ENCODE measurements at places on chromosomes 2 and 18. TPM values are rescaled to one million over a fixed set of nuclear protein-coding genes. Genes with fewer than 3 reads are reported as not detected.

Gene CAVIN2
- total RNA-seq, result 52.3 TPM

Gene ALPI
- total RNA-seq, result 0.71 TPM

Gene ATP6V1C2
- 1.4 TPM for total RNA-seq

Gene TFCP2L1
- total RNA-seq, result 3.1 TPM

DNA sequence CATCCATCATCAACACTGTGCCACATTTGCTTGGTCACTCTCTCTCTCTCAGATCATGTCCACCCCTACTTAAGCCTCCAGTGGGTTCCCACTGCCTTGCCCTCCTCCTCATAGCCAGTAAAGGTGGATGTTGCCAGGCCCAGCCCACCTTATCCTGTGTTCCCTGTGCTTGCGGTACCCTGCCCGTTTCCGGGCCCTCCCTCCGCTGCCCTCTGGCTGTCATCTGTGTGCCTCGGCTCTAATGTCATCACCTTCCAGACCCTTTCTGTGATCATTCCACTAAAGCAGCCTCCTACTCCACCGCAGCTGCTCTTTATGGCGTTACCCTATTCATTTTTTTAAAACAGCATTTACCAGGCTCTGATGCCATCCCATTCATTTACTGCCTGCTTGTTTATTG is 305.7 kb upstream of the SKOR2 start:
- no peak for DNase-seq

DNA sequence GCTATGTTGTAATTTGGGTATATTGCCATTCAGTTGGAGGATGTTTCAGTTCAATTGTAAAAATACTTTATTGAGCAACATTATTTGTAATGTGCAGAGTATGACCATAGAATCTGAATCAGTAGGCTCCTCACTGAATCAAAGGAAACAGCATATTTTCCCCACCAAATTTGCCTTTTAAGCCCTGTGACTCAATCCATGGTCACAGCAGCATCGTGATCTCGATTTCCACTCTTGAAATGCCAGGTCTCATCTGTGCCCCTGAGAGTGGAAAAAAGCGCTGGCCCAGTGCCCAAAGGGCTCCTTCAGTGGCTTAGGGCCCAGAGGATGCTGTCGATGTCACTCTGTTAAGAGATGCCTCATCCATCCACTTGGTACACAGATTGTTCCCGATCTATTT is 57.5 kb downstream of the FHOD3 start:
- no peak for DNase-seq

- DNase-seq, result no peak
Observed at GRCh38 chr2:10091182-10091888, 11.1 kb upstream of the CYS1 start.

DNA sequence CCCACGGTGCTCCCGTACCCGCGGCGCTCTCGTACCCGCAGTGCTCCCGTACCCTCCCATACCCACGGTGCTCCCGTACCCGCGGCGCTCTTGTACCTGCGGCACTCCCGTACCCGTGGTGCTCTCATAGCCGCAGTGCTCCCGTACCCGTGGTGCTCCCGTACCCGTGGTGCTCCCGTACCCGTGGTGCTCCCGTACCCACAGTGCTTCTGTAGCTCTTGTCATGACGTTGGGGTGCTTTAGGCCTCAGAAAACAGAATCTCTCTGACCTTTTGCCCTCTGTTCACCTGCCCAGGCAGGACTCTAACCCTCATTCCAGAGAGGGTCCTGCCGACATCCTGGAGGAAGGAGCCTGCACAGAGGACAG is 35.3 kb downstream of the SLC66A2 start:
- no peak for DNase-seq

DNA sequence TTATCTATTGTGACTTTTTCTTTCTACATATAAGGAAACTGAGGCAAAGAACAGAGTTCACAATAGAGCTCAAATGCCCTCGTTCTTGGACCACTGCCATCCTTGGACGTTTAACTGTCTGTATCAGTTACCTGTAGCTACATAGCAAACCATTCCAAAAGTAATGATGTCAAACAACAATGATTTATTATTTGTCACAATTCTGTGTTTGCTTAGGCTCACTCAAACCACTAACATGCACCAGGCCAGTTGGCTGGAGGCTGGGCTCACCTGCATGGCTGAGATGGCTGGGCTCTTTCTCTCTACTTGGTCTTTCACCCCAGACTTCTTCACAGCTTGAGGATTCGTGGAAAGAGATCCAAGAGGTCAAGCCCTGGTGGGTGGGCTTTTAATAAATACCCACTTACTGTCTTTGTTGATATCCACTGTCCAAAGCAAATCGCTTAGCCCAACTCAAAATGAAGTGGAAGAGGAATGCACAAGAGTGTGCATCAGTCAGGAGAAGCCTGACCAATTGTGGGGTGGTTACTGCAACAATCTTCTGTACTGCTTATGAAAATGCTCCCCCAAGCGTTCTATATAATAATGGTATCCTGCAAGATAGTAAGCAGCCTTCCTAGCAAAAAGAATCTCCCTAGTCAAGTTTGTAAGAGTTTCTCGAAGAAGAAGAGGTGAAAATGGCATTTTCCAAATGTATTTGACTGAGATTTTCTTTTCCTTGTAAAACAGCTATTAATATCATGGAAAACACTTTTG is 163.5 kb upstream of the NT5C1B start:
- no peak for DNase-seq

GRCh38 chr2:179536185-179536584 is 271.6 kb upstream of the SESTD1 start:
- DNase-seq, result no peak

GRCh38 chr2:151264157-151264825 is 2.6 kb upstream of the RBM43 start:
- DNase-seq, result no peak

GRCh38 chr2:191636586-191636985 is 41.4 kb upstream of the NABP1 start:
- no peak for DNase-seq

- DNase-seq, result no peak
Observed at GRCh38 chr2:239121600-239122012, 273.7 kb downstream of the TWIST2 start.

- DNase-seq, result no peak
Observed at GRCh38 chr2:208268156-208268952, 2.3 kb downstream of the PIKFYVE start.

- no peak for DNase-seq
Observed at GRCh38 chr2:68379184-68379708, 14.2 kb downstream of the PLEK start.
